Fibroblast of lung (primary cell): ENCODE measurements at places on chromosomes 6 and 20.

- DNase-seq: peak; percentile 51
These were observed 59.9 kb downstream of the SLC22A2 start for GRCh38 chr6:160198606-160199211.

DNA sequence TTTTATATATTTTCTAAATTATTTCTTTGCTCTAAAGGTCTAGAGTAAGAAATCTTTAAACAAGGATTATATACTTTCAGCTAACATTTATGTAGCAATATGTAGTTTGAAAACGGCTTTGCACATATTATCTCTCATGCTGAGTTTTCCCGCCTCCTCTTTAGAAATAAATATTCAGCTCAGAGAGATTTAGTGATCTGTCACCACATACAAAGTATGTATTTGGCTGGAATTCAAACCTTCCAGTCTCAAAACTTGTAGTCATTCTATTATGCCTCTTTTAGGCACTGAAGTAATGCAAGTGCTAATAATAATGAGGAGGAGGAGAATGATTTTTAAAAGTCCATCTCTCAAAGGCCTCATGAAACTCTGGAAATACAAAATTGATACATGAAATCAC lies 525.0 kb downstream of the GRIK2 start:
- DNase-seq: peak; percentile 1

GRCh38 chr20:36541227-36541767 lies at the start of gene MYL9:
TSS of gene MYL9 (plus strand) at chr20:36541519. CDS start at chr20:36544885, 3,366 bp downstream.
- DNase-seq: peak; percentile 80

DNA sequence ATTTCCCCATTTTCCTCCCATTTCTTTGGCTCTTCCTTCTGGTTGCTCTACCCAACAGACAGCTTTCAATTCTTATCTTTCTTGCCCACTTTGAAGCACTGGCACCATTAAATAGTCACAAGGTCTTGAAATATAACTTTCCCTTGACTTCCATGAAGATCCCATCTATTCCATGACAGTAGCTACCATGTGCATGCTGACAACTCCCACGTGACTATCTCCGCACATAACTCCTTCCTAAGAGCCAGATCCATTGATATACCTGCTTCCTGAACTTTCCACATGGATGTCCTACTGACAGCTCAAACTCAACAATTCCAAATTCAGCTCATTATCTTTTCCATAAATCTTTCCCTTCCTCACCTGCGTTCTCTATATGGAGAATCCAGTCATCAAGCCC lies 101.4 kb downstream of the RIN2 start:
- no peak for DNase-seq

GRCh38 chr20:54115172-54115854 lies 44.9 kb upstream of the BCAS1 start:
- peak; percentile 77 for DNase-seq
